Stimulated activated CD8-positive, alpha-beta memory T cell treated with anti-CD3 and anti-CD28 coated beads, Interleukin-15, amount 100 ng/mL, for 24 hours (primary cell): ENCODE measurements at places on chromosomes 5 and 9.

DNA sequence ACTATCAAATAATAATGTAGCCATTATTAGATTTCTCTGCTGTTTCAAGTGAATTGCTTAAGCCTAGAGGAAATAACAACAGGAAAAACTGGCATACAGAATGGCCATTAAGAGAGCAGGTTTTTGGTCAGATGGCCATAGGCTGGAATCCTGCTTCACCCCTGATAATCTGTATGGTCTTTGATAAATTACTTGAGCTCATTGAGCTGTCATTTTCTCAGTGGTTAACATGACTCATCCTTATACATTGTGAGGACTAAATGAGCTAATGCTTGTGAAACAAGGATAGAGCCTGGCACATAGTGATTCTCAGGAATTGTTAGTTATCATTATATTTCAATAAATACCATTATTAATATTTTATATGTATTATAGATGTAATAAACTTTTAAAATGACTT lies 516.5 kb downstream of the KIF4B start:
- no peak for DNase-seq

DNA sequence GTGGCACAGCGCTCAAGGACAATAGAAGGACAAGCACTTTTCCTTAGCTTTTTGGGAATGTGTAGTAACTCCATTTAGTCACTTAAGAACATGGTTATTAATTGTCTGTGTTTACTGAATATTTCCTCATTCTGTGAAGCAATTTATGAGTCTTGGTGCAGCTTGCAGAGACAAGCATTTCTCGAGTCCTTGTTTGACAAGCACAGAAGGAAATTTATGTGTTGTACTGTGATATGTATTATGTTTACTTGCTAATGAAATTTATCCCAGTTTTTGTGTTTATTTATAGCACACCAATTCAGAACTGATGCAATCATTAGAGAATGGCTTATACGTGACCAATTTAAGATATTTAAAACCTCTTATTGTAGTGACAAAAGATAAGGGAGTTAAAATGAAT lies 168.6 kb downstream of the PRELID2 start:
- DNase-seq = no peak

DNA sequence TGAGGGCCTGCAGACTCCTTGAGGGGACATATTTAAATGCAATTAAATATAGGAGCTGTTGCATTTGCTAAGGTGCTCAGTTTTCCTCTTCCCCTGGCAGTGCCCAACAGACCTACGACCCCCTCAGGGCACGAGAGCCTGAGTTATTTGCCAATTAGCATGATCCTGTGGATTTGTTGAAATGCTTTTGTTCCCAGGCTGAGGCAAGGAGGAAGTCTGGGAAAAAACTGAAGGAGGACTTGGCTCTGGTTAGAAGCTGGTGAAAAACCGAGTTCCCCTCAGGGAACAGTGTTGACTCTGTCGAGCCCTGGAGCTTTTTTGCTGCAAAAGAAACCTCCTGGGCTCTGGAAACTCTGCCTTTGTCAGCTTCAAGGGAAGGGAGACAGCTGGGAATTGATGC lies 103.6 kb upstream of the SHB start:
- DNase-seq = no peak

- DNase-seq = no peak
These were observed 115.9 kb downstream of the FBXL7 start for GRCh38 chr5:15615859-15616258.

GRCh38 chr5:83900306-83900705 lies 179.7 kb upstream of the HAPLN1 start:
- DNase-seq = no peak

DNA sequence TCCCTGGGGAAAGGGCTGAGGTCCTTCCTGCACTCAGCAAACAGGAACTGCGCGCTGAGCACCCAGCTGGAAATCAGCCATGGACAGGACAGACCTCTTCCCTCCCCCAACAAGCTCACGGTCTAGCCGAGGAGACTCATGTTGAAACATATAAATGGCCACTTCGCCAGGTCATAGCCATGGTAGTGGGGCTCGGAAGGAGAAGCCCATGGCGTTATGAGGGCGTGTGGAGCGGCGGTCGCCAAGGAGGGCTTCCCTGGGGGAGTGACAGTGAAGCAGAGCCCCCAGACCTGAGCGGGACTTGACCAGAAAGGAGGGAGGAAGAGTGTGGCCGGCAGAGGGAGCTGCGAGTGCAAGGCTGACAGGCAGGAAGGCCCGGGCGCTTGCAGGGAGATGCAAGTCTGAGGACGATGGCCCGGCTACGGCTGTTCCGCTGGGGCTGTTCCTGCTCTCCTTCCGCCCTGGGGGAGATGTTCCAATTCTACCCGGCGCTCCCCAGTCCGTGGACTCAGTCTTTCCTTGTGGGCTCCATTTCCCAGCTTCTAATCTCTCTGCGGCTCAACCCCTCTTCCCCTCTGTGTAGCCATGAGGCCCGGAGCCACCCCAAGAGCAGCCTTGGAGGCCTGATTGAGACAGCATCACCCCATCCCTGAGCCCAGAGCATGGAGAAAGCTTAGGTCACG lies 43.9 kb upstream of the PRRC2B start:
- DNase-seq = peak; percentile 66

DNA sequence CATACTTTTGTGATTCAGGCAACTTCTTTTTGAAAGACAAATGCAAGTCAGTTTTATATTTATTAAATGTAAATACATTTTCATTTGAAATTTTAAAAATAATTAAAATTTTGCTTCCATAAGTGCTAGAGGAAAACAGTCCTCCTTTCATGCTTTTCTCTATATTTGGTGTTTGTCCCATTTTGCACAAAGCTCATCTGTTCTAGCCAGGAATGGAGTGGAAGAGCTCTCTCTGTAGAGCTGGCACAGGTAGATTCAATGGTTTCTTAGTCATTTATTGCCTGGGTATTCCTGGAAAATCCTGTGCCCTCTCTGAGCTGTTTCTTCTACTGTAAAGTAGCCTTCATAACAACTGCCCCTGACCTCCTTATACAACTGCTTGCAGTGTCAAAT lies 267.6 kb upstream of the HAPLN1 start:
- DNase-seq = no peak

GRCh38 chr9:12351293-12352044 lies 341.7 kb upstream of the TYRP1 start:
- DNase-seq = no peak

- no peak for DNase-seq
These were observed 16.5 kb upstream of the ADRB2 start for GRCh38 chr5:148809781-148810524.

- no peak for DNase-seq
These were observed 262.7 kb downstream of the YTHDC2 start for GRCh38 chr5:113776168-113776567.

DNA sequence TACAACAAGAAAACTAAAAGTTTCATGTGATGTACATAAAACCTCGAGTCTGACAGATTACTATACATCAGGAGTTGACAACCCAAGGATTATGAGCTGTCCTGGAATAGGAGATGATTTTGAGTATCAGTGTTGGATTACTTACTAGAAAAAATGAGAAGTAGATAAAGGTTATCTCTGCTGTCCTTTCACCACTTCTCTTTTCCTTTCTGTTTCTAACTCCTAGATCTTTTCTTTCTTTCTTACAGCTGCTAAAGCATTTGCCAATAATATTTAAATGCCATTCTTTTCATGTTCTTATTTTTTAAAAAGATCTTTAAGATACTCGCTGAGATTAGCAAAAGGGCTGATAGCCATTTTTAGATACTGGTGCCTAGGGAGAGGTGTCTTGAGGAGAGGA lies 14.8 kb downstream of the RBM27 start:
- no peak for DNase-seq

GRCh38 chr5:40909264-40909663 lies at the start of gene C7:
C7 (plus strand) TSS chr5:40909497; CDS start chr5:40909611, 114 bp downstream.
- DNase-seq = no peak

GRCh38 chr5:142439207-142439860 lies 114.5 kb upstream of the SPRY4 start:
- no peak for DNase-seq

DNA sequence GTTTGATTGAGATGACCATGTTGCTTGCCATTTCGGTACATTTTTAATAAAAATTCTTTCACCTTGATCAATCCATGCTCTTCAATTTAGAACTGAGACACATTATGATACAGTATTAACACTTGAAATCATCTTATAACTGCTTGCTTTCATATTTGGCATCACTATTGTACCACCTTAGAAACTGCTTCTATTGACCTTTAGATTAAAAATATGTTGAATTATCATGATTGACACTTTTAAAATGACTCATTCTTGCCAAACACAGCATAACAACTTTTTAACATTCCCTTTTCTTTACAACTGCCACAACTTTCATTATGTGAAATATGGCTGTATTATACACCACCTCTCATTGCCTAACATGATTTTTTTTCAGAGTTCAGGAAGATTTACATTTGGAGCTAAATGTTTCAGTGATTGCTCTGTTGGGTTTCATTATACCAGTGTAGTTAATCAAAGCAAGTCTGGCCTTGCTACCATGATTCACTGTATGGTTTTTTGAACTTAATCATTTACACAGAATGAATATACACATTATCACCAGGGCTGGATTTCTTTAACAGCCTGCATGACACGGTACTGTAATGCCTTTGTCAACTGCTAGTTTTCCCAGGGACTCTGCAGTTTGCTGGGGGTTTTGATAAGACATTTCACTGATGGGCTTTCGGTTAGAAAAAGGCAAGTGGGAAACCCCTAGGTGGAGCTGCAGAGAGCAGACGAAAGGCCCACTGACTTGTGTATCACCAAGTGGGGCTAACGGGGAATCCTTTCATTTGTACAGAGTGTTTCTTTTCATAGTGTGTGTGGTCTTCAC lies 93.6 kb upstream of the TLE4 start:
- no peak for DNase-seq

DNA sequence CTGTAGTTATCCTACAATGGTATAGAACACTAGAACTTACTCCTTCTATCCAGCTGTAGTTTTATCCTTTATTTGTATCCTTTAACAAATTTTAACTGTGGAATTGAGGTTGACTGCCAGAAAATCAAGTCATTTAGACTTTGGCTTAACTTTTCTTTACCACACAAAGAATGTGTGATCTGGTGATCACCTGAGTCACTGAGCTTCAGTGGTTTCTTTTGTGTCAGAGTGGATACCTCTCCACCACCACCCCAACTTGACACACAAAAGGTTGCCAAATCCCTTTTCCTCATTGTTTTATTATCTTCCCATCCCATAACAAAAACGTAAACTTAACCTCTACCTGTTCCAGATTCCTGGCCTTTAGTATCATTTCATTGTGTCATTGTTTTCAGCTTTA lies 5.5 kb downstream of the OTULIN start:
- no peak for DNase-seq

DNA sequence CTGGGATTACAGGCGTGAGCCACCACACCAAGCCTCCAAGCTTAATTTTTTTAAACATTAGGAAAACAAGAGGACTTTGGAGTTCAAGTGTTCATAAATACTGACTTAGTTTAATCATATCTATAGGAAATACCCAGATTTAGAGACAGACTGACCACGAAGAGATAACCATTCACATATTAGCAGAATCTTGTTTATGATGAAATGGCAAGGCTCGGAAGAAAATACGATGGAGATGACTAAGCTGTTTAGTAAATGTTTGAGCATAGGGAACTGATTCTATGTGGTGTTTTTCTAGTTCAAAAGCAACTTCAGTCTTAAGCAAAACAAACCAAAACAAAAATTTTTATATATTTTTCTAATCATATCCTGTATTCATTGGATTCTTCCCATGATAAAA lies 13.5 kb upstream of the TUSC1 start:
- no peak for DNase-seq

GRCh38 chr9:14188538-14188937 lies 125.4 kb downstream of the NFIB start:
- no peak for DNase-seq

DNA sequence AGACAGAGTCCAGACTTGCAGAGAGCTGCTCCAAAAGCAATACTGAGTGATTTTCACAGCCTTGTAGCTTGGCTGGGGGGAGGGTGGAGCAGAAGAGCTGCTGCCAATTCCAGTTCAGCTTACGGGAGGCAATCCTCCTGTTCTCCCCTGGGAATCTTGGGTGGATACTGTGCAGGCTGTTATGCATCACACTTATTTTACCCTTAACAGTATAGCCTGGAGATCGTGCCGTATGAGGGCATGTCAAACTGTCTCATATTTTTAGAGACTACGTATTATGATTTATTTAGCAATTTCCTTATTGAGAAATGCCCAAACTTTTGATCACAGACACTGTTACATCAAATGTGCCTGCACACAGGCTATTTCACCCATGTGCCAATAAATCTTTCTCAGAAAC lies 85.2 kb downstream of the BASP1 start:
- no peak for DNase-seq

DNA sequence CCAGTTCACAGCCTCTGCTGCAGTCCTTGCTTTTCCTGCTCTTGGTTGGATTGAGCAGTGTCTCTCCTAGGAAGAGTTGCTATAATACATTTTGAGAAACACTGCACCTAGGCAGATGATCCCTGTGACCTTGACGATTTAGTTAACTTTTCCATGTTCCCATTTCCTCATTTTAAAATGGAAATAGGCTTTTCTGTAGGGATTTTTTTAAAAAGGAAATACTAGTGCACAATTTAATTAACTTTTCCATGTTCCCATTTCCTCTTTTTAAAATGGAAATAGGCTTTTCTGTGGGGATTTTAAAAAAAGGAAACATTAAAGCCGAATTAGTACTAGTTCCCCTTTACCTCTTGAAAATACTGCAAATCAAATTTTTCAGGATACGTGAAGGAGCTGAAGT lies 4.7 kb downstream of the ATP6V0E1 start:
- no peak for DNase-seq

GRCh38 chr9:20880271-20880670 lies 151.2 kb downstream of the HACD4 start:
- DNase-seq = no peak

- no peak for DNase-seq
These were observed 52.4 kb upstream of the LIFR start for GRCh38 chr5:38608874-38609273.

- DNase-seq = no peak
These were observed 35.9 kb downstream of the TGFBR1 start for GRCh38 chr9:99140685-99141314.

DNA sequence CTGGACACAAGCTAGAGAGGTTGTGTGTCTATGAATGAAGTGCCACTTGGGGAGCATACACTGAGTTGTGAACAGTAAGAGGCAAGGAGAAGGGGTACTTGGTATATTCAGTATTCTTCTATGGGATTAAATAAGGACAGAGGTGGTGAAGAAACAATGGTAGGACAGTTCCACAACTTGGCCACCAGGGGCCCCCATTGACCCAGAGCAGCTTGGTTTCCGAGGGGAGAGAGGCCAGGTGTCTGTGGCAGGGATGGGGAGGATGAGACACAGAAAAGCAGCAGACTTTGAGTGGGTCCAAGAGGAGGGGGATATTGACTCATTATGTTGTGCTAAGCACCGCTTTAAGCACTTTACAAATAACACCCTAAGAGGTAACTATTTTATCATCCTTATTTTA lies 220.6 kb downstream of the MELK start:
- DNase-seq = no peak

- DNase-seq = no peak
These were observed 26.4 kb upstream of the F2R start for GRCh38 chr5:76689321-76690036.
